ENCODE measurements at places on chromosomes 16 and 17.

DNA sequence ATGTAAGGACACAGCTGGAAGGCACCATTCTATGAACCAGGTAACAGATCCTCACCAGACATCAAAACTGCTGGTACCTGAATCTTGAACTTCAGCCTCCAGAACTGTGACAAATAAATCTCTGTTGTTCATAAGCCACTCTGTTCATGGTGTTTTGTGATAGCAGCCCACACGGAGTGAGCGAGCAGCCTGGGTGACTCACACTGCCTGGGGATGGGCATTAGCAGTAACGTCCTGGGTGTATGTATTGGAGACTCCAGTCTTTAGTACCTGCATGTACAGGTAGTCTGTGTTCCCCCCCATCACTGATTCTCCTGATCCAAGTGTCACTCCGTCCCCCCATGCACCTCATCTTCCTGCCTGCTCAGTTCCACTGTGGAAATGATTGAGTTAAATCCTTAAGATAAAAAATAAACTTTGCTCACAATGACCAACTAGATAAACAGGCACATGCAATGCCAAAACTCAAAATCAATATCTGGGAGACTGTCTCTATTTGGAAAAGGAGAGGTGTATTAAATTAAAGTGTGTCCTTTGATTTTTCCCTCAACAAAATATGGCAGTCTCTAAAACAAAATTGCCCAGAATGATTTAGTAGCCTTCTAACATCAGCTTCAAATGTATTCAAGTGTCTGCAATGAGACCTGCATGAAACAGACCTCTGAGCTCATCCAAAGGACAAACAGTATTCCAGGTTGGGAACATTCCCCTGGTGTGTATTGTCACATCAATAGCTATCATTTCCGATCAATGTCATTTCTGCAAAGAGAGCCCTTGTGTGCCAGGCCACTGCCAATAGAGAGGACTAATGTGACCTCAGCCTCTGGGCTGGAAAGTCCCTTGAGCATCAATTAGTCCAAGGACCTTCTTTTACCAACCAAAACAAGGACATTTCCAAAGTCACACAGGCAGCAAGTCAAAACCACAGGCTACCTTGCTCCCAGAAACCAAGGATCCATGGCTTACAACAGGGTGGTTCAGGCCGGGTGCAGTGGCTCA, 12.2 kb upstream of the VAT1L start:
- H3K4me3 ChIP-seq = no peak overlapping the region
- no peak for DNase-seq
- peaks cover 4% of the 10 kb centered on the region for H3K27me3 ChIP-seq

DNA sequence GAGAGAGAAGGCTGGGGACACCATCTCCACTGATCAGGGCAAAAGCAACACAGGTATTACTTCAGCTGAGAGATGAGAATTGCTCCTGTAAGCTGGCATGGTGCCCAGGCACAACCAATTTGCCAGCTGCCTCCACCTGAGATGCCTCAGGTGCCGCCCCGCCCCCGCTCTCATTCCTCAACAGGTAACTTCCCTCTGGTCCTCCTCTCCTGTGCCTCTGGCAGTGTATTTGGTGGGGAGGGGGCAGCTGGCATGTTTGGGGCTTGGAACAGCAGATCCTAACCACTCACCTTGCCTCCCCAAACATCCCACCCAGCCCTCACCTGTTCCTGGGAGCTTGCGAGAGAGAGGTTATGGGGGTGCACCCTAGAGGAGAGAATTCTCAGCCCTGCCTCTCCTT, 2.9 kb upstream of the SRCIN1 start:
- no peak for DNase-seq
- H3K27me3 ChIP-seq = peaks cover 76% of the 10 kb centered on the region
- no peak overlapping the region for H3K27ac ChIP-seq
- peaks cover 11% of the 10 kb centered on the region for H3K4me1 ChIP-seq
- H3K36me3 ChIP-seq = no peaks in the 10 kb centered on the region
- no peak overlapping the region for H3K4me3 ChIP-seq

- H3K4me1 ChIP-seq = peaks cover 35% of the 10 kb centered on the region
- no peak for DNase-seq
Measured at GRCh38 chr17:20997711-20998570, 44.9 kb downstream of the USP22 start.

- peaks cover 9% of the 10 kb centered on the region for H3K27me3 ChIP-seq
- H3K27ac ChIP-seq = no peak overlapping the region
- peaks cover 15% of the 10 kb centered on the region for H3K4me1 ChIP-seq
- no peak overlapping the region for H3K4me3 ChIP-seq
- DNase-seq = no peak
Measured at GRCh38 chr16:56275076-56275475, 83.8 kb downstream of the GNAO1 start.

GRCh38 chr17:41354536-41354935, 3.9 kb upstream of the KRT33A start:
- peaks cover 2% of the 10 kb centered on the region for H3K27me3 ChIP-seq
- no peak overlapping the region for H3K4me3 ChIP-seq

- no peak overlapping the region for H3K4me3 ChIP-seq
- no peaks in the 10 kb centered on the region for H3K4me1 ChIP-seq
- H3K27ac ChIP-seq = no peak overlapping the region
- DNase-seq = no peak
Measured at GRCh38 chr16:73390936-73391335, 343.0 kb upstream of the ZFHX3 start.

GRCh38 chr16:74298104-74298503, 1.5 kb downstream of the PSMD7 start:
- DNase-seq = no peak
- peaks cover 40% of the 10 kb centered on the region for H3K4me1 ChIP-seq
- H3K27ac ChIP-seq = peak overlapping the region; percentile 98
- peak overlapping the region; percentile 94 for H3K4me3 ChIP-seq

GRCh38 chr17:80125656-80126448, 21.1 kb downstream of the EIF4A3 start:
- H3K4me1 ChIP-seq = no peaks in the 10 kb centered on the region
- no peaks in the 10 kb centered on the region for H3K36me3 ChIP-seq
- no peak for DNase-seq
- no peak overlapping the region for H3K27ac ChIP-seq
- no peak overlapping the region for H3K4me3 ChIP-seq
- H3K27me3 ChIP-seq = peaks cover 21% of the 10 kb centered on the region

All from activated naive CD8-positive, alpha-beta T cell treated with anti-CD3 and anti-CD28 coated beads, Interleukin-2, amount 50 U/mL, for 24 hours (primary cell).